ENCODE measurements at places on chromosomes 16 and 17.

GRCh38 chr16:2384426-2384825 is 43.9 kb upstream of the ABCA3 start:
- DNase-seq, result no peak

DNA sequence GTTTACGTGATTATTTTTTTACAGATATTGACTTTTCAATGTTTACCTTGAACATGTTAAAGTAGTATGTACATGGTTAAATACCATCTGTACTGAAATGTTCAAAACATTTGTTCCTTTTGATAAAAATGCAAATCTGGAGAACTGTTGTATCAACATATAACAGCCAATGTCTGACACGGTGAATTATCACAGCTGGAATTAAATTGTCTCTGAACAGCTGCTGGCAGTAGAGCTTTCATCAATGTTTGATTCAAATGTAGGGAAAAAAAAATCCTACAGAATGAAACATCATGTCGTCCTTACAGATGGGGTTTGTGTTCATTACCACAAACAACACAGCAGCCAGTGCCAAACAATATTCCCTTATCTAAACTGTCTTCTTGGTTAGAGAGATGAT is 79.9 kb downstream of the TOX3 start:
- DNase-seq, result no peak

- no peak for DNase-seq
Observed at GRCh38 chr16:16019488-16019887, 70.1 kb downstream of the ABCC1 start.

GRCh38 chr16:54282202-54282927 is 4.2 kb downstream of the IRX3 start:
- DNase-seq, result no peak

GRCh38 chr16:74446866-74447265 is 25.6 kb upstream of the CLEC18B start:
- no peak for DNase-seq

- DNase-seq, result no peak
Observed at GRCh38 chr16:51134269-51134812, 16.7 kb downstream of the SALL1 start.

DNA sequence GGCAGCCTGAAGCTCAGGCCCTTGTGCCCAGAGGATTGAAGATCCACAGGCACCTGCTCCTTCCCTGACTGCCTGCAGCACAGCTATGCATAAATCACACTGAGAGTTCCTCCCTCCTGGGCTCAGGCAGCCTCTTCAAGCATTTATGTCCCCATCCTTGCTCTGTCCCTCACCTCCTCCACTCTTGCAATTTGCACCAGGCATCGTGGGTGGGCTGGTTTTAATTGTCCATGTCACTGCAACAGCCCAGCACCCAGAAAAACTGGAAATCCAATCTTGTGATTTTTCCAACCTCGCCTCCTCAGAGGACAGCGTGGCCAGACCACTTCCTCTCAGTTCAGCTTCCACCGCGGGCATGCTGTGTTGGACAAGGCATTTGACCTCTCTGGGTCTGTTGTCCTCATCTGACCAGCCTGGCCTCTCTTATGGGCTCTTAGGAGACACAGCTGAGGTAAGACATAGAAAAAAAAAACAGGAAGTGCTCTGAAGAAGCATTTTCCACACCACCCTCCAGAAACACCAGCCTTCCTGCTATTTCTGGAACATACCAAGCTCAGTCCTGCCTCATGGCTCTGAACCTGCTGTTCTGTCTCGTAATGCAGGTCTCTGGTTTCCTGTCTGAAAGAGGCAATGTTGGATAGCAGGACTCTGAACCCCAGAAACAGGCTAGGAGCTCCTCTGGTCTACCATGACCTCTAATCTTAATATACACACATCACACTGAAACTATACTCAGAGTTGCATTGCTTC is 8.3 kb downstream of the TMEM114 start:
- DNase-seq, result no peak

Measured in stimulated activated CD8-positive, alpha-beta memory T cell treated with anti-CD3 and anti-CD28 coated beads, Interleukin-2, amount 100 ng/mL, for 1 hour (primary cell).